ENCODE measurements at places on chromosomes 6 and 20.

GRCh38 chr6:35377002-35377401 is 34.6 kb downstream of the PPARD start:
- DNase-seq, result no peak

DNA sequence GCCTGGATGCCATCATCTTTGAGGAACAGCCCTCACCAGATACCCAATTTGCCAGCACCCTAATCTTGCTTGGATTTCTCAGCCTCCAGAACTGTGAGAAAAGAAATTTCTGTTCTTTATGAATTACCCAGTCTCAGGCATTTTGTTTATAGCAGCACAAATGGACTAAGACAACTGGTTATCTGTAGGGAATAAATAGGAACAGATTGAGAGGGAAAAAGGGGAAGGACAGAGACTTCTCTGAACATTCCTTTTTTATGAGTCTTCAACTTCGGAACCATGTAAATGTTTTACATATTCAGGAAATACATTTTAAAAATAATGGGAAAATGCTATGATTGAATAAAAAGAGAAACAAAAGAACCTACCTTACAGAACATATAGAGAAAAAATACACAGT is 20.9 kb downstream of the KCTD20 start:
- DNase-seq, result no peak

- no peak for DNase-seq
Measured at GRCh38 chr6:136520517-136520916, 29.7 kb downstream of the MAP7 start.

- no peak for DNase-seq
Measured at GRCh38 chr6:84003131-84003530, 30.4 kb upstream of the MRAP2 start.

GRCh38 chr6:51463321-51463720 is 624.1 kb downstream of the PKHD1 start:
- DNase-seq, result no peak

DNA sequence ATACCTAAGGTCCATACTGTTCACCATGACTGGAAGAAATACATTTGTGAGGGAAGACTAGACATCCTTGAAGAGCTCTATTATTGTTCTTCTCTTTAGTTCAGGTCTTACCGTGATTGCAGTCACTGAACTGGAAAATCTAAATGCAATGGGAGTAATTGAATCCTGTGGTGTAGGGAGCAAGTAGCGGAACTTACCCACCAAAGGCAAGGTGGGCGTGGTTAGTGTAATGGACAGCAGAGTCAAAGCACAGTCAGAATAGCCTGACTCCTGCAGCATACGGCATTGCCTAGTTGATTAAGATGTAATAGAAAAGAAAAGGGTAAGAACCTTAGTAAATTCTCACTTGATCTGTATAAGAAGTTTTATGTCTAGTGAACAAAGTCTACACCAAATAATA is 679.7 kb upstream of the EPHA7 start:
- no peak for DNase-seq

DNA sequence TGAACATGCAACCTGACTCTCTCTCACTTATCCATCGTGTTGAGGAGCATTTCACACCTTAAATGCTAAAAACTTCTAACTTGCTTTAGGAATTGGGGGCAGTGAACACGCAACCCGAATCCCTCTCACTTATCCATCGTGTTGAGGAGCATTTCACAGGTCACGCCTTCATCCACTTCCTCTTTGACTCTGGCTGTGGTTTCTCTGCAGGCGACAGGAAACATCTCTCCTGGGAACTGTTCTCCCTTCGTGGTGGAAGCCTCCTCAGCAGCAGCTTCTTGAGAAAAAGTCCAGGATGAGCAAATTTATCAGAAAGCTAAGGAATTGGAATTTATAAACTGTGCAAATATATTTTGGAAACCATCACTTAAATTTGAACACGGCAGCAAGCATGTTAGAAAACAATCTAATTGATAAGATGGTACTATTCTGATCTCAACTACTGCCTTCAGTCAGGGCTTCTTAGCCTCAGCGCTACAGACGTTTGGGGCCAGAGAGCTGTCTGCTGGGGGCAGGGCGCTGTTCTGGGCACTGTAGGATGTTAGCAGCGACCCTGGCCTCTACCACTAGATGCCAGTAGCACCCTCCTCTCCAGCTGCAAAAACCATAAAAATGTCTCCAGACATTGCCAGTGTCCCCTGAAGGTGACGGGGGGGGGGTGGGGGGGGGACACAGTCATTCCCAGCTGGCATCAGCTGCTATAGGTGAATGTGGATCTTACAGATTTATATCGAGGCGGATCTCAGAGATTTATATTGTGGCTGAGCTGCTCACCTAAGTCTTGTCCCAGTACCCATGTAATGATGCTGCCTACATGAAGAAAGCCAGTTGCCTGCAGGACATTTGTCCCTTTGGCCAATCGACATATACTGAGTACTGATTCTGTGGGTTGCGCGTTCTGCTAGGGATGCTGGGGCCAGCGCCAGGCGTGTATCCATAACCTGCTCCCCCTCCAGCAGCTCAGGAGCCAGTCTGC is 26.2 kb downstream of the CTCFL start:
- DNase-seq, result no peak

DNA sequence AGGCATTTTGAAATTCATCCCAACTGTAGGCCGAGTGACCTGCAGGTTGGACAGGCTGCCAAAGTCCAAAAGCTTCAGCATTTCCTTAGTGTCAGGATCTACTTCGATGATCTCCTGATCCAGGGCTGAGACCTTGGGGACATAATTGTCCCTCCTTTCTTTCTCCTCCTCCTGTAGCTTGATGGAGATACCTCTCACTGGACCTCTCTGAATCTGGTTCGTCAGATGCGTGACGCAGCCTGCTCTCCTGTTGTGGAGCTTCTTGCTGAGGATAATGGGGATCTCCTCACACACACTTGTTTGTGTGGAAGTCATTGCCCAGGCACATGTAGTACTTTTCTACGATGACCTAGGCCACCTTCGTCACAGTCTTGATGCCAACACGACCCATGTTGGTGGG is 1.5 kb upstream of the MAS1L start:
- no peak for DNase-seq

DNA sequence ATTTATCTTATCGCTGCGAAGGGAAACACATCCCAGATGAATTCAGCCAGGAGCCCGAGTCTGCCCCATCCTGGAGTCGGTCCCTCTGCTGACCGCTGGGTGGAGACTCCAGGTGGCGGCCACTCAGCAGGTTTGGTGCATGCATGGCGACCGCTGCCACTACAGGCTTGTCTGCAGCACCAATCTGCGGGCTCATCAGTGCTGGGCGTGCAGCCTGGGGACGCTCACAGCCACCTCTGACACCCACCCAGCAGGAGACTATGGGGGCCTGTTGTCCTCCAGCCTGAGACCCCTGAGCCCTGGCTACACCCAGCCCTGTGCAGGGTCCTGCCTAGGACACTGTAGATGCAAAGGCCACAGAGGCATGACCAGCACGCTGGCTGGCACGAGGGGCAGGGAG is 40.5 kb upstream of the GATA5 start:
- no peak for DNase-seq

DNA sequence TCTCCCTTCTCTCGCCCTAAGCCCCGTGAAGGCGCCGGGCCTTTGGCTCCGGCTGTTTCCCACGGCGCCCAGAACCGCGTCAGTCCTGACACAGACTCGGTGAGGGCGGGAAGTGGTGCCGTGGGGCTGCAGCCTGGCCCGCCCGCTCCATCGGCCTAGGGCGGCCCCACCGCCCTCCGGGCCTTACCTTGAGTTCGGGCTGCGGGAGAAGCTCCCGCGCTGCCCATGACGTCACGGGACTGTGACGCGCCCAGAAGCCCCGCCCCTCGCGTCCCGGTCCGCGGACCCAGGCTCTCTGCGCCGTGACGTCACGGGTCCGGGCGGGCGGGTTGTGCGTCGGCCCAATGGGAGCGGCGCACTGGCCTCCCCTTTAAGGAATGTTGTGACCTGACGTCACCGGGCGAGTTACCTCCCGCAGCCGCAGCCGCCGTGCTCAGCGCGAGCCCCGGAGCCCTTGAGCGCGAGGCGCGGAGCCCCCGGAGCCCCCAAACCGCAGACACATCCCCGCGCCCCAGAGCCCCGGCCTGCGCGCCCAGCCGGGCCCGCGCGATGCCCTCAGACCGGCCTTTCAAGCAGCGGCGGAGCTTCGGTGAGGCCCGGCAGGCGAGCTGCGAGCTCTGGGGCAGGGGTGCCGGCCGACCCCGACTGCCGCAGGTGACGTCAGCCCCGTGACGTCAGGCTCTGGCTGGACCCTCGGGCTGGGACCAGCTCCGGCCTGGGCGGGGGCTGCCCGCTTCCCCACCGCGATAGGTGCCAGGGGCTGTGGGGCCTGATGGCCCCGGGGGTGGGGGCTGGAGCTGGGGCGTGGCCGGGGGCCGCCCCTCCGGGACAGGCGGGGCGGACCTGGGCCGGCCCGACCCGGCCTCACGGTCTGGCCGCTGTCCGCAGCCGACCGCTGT is at the start of gene MAP1LC3A:
TSS of gene MAP1LC3A (plus strand) at position 399 of the 899 bp plus-strand sequence. CDS start at position 550, 151 bp downstream.
- peak; percentile 83 for DNase-seq

DNA sequence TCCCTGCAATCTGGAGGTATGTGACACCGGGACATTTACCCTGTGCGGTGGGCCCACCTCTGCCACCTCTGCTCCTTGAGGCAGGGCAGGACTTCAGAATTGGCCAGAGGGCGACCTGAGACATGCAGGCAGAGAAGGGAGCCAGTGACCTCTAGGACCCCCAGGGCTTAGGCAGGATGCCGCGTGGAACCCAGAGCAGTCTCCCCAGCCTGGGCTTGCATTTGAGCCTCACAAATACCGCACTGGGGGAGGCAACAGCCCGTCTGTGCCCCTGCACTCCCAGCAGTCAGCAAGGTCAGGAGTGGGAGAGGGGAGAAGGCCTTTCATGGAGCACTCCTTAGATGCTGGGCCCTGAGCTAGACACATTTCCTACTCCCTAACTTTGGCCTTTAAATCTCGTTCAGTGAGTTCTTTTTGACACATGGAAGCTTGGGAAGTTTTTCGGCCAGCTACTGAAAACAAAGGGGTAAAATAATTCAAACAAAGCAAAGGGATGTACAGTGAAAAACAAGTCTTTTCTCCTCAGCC is 41.7 kb downstream of the C20orf203 start:
- DNase-seq, result no peak

GRCh38 chr6:157885211-157885788 is 62.3 kb downstream of the SNX9 start:
- DNase-seq, result no peak

DNA sequence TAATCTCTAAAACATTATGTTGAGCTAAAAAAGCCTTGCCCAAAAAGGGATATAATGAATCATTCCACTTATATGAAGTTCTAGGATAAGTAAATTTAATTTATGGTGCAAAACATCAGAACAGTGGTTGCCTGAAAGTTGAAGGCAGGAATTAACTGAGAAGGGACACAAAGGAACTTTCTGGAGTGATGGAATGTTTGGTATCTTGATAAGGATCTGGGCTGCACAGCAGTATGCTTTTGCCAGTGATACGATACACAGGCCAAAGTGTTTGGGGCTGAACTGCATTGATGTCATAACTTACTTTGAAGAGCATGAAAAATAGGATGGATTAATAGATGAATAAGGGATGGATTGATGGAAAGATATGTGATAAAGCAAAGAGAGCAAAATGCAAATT is 146.1 kb upstream of the LRFN2 start:
- no peak for DNase-seq

DNA sequence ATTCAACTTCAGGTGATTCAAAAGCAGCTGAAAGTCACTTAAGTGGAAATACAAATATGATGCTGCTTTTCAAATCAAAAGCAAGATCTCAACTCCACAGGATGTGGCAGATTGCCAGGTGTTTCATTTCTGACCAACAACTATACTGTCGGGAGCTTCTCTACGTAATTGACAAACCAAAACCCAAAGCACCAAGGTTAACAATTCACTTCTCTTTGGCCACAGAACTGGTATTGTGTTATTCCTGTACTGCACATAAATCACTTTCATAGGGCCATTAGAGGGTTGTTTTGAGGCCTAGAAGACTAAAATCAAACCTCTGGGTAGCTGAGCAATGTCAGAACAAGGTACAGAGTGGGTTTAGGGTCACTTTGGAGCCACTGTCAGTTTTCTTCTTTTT is 169.7 kb downstream of the HAO1 start:
- peak; percentile 7 for DNase-seq
